CD4-positive, alpha-beta memory T cell (primary cell): ENCODE measurements at places on chromosomes 4 and X. TPM values are rescaled to one million over a fixed set of nuclear protein-coding genes. Genes with fewer than 3 reads are reported as not detected.

FHIP1A gene
- polyA plus RNA-seq = 0.59 TPM

MAGEA4 gene
- not detected for polyA plus RNA-seq

POU4F2 gene
- not detected for polyA plus RNA-seq

GAGE12H gene
- polyA plus RNA-seq = not detected

KLB gene
- not detected for polyA plus RNA-seq

CXorf49 gene
- not detected for polyA plus RNA-seq

SMARCA5 gene
- polyA plus RNA-seq = 22.3 TPM

CFP gene
- polyA plus RNA-seq = 16.4 TPM

RPS6KA6 gene
- not detected for polyA plus RNA-seq
